SK-N-MC (cell line): ENCODE measurements at places on chromosomes 5 and 9.
A peak's percentile ranks its signal among the peaks of the same experiment; 100 is the strongest.

- peak; percentile 70 for DNase-seq
Observed at GRCh38 chr5:172412724-172413286, 41.5 kb downstream of the SH3PXD2B start.

GRCh38 chr5:178422400-178422775, 167.8 kb downstream of the COL23A1 start:
- no peak for DNase-seq

DNA sequence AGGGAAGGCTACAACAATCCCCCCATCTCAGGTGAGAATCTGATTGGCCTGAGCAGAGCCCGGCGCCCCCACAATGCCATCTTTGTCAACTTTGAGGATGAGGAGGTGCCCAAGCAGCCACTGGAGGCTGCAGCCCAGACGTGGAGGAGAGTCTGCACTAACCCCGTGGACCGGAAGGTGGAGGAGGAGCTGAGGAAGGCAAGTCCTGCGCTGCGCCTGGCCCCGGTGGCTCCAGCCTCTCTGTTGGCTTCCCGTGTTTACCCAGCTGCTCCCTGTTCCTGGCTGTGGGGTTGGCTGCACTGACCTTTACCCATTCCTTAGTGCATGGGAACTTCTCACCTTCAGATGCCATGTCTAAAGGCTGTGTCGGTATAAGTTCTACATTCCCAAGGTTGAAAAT, 11.0 kb upstream of the CEL start:
- DNase-seq = no peak

GRCh38 chr5:138873466-138874221, 1.5 kb downstream of the LRRTM2 start:
- DNase-seq = no peak
